Stimulated activated CD8-positive, alpha-beta memory T cell treated with anti-CD3 and anti-CD28 coated beads, Interleukin-7, amount 100 ng/mL, for 1 hour (primary cell): ENCODE measurements at places on chromosomes 5 and 9.

DNA sequence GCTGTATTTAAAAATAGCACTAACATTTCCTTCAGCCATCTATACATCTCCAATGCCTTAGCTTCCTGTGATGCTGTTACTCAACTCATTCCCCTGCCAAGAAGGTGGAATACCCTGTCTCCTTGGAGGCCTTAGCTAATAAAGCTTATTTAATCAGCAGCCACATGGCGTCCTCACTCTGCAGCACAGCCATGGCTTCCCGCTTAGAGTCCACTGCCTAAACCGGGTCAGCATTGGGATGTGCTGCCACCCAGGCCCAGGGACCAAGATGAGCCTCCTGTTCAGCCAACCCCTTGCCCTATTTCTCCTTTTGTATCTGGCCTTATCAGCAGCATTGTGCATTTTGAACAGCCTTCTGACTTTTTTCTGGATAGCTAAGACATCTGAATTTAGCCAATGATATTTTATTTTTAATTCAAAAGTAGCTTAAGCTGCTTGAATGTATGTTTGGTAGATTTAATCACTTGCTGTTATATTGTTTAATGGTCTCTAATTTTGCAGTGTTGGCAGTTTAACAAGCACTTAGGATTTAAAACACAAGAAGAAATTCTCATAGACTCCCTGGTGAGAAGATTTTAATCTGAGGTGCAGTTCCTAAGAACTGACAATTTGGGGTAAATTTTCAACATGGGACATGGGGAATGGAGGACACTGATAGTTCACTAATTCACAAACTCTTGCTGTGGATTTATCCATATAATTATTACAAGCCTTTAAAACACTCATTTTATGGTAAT lies 113.0 kb downstream of the RPS23 start:
- no peak for DNase-seq

DNA sequence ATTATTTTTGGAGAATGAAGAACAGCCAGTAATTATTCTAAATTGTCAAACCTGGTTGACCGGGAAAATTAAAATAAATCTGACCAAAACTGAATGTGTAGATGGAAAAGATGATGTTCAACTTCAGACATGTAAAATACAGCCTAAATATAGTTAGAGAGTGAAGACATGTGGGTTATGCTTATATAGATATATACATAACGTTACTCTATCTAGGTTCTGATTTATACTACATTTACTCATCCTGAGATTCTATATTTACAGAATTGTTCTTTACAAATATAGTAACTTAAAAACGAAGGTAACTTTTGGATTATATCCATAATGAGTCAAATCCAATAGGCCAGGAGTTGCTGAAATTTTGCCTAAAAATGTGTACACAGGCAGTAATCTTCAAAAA lies 20.8 kb upstream of the THG1L start:
- no peak for DNase-seq

- no peak for DNase-seq
Observed at GRCh38 chr5:9350301-9350797, 195.5 kb downstream of the SEMA5A start.

DNA sequence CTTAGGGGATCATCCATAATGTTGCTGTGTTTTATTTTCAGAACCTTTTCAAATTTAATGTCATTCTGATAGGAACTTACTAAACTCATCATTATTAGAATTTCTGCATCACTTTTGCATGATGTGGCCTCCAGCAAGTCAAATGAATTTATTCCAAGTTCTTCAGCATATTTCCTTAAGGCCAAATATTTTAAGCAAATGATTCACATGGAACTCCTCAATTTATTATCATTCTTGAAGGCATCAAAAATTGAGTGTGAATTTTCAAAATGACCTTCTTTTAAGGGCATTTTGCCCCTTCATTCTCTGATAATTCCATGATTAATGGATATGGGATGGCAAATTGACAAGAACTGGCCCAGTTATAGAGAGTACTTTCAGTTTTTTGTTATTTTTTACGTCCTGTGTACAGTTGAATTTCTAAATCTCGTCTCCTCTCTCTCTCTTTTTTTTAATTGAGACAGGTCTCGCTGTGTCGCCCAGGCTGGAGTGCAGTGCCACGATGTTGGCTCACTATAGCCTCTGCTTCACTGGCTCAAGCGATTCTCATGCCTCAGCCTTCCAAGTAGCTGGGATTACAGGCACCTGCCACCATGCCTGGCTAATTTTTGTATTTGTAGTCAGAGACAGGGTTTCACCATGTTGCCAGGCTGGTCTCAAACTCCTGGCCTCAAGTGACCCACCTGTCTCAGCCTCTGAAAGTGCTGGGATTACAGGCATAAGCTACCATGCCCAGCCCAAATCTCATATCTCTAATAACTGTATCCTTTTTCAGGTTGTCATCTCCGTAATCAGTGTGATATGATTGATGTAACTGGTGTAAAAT lies 29.1 kb downstream of the GPR21 start:
- DNase-seq: no peak

GRCh38 chr5:57568136-57568535 lies 85.5 kb upstream of the ACTBL2 start:
- no peak for DNase-seq

- no peak for DNase-seq
Observed at GRCh38 chr5:125746917-125747316, 676.3 kb upstream of the GRAMD2B start.

GRCh38 chr5:448766-449090 lies 5.8 kb downstream of the EXOC3 start:
- DNase-seq: no peak

- no peak for DNase-seq
Observed at GRCh38 chr5:62494772-62495171, 82.2 kb downstream of the IPO11 start.

- DNase-seq: no peak
Observed at GRCh38 chr5:174337276-174338184, 292.0 kb downstream of the NSG2 start.

DNA sequence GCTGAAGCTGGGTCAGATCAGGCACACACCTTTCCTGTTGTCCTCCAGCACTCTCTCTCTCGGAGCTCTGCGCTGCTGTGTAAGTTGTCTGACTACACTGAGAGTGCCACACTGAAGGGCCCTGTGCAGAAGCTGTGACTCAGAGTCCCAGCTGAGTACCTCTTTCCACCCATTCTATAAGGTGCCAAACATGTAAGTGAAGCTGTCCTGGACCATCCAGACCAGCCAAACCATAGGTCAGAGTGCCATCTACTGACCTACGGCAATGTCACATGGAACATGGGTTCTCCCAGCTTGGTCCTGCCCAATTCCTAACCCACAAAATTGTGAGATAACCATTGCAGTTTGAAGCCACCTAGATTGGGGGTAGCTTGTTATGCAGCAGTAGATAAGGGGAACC lies 68.2 kb downstream of the ADCY2 start:
- no peak for DNase-seq

DNA sequence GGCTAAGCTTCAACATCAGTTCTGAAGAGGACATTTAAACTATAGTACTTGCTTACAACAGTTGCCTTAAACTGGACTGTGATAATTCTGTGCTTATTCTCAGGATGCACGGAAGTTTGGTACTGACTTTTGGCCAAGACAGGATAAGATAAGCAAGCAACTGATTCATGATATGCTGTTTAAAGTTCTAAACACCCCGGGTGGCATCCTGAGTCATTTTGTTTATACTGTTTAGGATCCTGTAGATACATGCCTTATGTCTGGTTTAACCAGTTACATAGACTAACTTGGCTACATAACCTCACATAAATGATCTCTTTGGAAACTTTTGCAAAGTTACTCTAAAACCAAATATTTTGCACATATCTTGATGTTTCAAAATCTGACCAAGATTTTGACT lies 95.9 kb downstream of the CDH9 start:
- DNase-seq: no peak

GRCh38 chr5:109987355-109987754 lies 297.6 kb downstream of the MAN2A1 start:
- DNase-seq: no peak

GRCh38 chr5:54766748-54767147 lies 218.6 kb downstream of the ESM1 start:
- no peak for DNase-seq

GRCh38 chr5:167071981-167072610 lies 1219.3 kb upstream of the WWC1 start:
- DNase-seq: no peak

DNA sequence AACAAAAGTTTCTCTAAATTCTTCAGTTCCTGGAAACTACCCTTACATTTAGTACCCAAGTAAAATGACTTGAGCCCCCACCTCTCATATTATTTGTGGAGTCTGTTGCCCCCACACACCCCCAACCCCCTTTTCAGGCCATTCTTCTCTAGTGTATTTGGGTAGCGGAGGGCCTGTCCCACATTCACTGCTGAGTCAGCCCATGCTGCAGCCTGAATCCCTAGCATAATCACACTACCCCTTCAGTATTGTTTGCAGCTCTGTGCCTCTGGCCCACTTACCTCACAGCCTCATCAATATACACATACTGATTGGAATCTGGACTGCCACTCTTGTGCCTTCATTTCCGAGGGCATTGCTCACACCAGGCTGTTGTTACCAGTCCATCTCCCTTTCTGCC lies 26.8 kb downstream of the RGS7BP start:
- DNase-seq: no peak

DNA sequence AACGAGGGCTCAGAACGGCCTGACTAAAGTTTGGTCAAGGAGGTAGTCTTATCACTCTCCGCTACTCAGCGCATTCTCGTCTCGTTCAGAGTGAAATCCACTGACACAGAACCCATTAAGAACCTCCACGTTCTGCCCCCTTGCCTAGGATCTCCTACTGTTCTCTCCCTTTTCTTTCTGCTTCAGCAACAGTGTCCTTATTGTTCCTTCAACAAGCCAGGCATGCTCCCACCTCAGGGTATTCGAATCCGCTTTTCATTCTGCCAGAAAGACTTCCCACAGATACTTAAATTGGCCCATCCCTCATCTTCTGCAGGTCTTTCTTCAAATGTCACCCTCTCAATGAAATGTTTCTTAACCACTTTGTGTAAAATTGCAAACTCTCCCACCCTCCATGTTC lies 4.3 kb upstream of the ZNF354C start:
- no peak for DNase-seq

GRCh38 chr9:88804254-88804596 lies 187.0 kb upstream of the S1PR3 start:
- no peak for DNase-seq

DNA sequence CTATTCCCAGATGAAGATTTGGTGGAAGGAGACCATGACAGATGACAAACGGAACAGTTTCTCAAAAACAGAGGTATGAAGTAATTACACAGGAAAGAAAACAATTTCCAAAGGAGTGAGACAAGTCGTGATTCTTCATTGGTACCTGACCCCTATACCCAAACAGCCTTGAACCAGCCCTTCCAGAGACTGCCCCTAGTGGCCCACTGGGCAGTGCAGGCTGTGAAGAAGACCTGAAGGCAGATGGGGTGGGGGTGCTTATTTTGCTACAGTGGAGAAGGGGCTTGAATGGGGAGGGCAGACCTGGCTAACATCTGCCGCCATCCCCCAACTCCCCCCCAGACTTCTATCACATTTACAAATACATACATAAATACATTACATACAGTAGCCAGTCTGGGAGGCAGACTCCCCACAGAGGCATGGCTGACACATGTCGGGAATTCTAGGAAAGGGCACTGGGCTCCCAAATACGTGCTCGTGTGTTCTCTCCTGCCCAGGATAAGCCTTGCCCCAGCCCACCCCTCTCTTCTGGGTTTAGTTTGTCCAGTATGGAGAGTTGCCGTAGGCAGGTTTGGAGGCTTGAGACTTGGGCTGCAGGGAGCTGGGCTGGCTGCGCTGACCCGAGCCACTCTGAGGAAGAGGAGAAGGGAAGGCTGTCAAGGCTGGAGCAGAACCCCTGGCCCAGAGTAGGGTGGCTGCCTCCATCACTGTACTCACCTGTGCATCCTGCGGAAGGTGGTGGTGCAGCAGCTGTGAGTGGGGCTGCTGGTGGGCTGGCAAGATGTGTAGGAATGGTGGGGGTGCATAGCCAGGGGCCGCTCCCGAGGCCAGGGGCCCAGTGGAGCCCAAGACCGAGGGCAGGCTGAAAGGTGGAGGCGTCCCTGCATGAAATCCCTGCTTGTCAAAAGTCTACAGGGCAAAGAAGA lies 105.3 kb downstream of the UBE2R2 start:
- no peak for DNase-seq

DNA sequence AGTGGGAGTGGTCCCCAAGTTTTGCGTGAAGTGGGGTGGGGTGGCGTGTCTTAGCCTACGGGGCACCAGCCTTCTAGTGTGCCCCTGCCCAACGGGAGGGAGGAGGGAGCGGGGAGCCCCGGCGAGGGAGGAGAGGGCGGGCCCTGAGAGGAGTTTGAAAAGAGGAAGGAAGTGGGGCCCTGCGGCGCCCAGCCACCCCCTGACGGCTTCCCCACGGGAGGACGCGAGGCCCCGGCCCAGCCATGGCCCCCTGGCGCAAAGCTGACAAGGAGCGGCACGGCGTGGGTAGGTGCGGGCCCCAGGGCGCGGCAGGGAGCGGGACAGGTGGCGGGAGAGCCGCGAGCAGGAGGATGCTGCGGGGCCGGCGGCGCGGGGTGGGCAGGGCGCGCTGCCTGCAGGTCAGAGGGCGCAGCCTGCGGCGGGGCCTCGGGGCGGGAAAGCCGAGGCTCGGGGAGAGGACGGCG lies at the start of gene DOCK2:
Gene DOCK2, plus strand, starts transcription at position 191 of the 464 bp plus-strand sequence. Its CDS starts 52 bp downstream, at position 243.
- DNase-seq: peak; percentile 26

DNA sequence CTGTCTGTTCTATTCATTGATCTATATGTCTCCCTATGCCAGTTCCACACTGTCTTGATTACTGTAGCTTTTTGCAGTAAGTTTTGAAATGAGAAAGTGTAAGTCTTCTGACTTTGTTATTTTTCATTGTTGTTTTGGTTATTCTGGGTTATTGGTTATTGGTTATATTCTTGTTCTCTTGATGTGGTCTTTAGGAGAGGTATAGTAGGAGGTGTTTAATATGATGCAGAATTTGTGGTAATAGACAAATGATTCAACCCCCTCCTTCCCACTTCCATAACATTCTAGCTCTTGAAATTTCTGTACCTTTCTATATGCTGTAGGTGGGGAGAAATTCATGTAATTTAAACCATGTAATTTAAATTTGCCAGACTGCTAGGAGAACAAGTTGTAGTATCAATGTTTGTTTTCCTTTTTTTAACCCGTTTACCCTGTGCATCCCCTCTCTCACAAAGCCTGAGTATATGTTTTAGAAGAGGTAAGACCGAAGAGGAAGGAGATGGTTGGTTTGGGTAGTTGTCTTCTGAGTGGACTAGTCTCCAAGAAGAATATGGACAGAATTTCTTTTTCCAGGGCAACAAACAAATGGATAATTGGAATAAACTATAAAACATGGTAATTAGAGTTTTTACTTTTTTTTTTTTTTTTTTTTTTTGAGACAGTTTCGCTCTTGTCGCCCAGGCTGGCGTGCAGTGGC lies 19.2 kb downstream of the ANKHD1 start:
- DNase-seq: no peak

- no peak for DNase-seq
Observed at GRCh38 chr9:84785792-84786547, 116.4 kb downstream of the NTRK2 start.
